Neural progenitor cell (in vitro differentiated cells): ENCODE measurements at places on chromosomes 12 and 14.

- peaks cover 3% of the 10 kb centered on the region for H3K36me3 ChIP-seq
- H3K4me1 ChIP-seq = peaks cover 29% of the 10 kb centered on the region
- peak; percentile 97 for DNase-seq
- H3K27ac ChIP-seq = peak overlapping the region; percentile 91
- peak overlapping the region; percentile 58 for H3K4me3 ChIP-seq
- no peaks in the 10 kb centered on the region for H3K27me3 ChIP-seq
These were observed 1.5 kb upstream of the EFS start for GRCh38 chr14:23366426-23366921.

DNA sequence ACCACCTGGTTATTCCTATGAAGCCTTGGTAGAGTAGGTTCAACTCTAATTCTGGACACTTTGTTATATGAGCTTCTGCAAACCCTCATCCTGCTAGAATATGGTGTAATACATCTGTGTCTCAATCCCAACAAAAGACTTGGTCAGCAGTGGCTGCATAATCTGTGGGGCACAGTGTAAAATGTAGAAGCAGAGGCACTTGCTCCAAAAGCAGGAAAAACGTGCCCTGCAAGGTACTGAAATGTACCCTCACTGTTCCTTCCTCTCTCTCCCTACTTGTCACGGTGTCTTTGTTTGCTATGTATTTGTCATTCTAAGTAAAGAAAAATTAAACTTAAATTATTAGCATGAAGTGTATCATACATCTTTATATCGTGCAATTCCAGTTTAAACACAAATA, 267.9 kb downstream of the BCL11B start:
- no peaks in the 10 kb centered on the region for H3K4me1 ChIP-seq
- H3K36me3 ChIP-seq = no peaks in the 10 kb centered on the region
- H3K27ac ChIP-seq = no peak overlapping the region
- no peaks in the 10 kb centered on the region for H3K27me3 ChIP-seq

GRCh38 chr14:55454264-55455002, 14.0 kb upstream of the TBPL2 start:
- peak overlapping the region; percentile 24 for H3K27ac ChIP-seq
- no peak overlapping the region for H3K4me3 ChIP-seq
- H3K36me3 ChIP-seq = no peaks in the 10 kb centered on the region
- H3K27me3 ChIP-seq = no peaks in the 10 kb centered on the region
- peaks cover 12% of the 10 kb centered on the region for H3K4me1 ChIP-seq
- DNase-seq = peak; percentile 16

DNA sequence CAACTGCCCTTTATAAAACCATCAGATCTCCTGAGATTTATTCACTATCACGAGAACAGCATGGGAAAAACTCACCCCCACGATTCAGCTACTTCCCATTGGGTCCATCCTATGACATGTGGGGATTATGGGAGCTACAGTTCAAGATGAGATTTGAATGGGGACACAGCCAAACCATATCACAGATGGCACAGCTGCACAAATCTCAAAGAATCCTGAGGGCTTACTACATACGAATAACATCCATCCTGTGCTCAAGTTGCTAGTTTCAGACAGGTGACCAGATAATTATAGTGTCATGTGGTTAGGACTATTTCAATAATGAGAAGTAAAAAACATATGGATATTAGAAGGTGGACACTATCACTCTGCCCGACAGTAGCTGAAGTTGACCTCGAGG, 211.2 kb downstream of the NUAK1 start:
- no peak overlapping the region for H3K4me3 ChIP-seq
- no peak for DNase-seq
- H3K36me3 ChIP-seq = no peaks in the 10 kb centered on the region
- no peak overlapping the region for H3K27ac ChIP-seq
- peaks cover 13% of the 10 kb centered on the region for H3K4me1 ChIP-seq
- H3K27me3 ChIP-seq = no peaks in the 10 kb centered on the region

- H3K27ac ChIP-seq = no peak overlapping the region
- DNase-seq = no peak
- H3K36me3 ChIP-seq = no peaks in the 10 kb centered on the region
- no peak overlapping the region for H3K4me3 ChIP-seq
- H3K4me1 ChIP-seq = no peaks in the 10 kb centered on the region
These were observed 139.4 kb downstream of the SLC15A4 start for GRCh38 chr12:128684352-128684751.

GRCh38 chr12:6735448-6736191, 11.8 kb downstream of the COPS7A start:
- H3K4me1 ChIP-seq = no peaks in the 10 kb centered on the region
- DNase-seq = peak; percentile 74
- H3K27ac ChIP-seq = no peak overlapping the region
- H3K27me3 ChIP-seq = no peaks in the 10 kb centered on the region

DNA sequence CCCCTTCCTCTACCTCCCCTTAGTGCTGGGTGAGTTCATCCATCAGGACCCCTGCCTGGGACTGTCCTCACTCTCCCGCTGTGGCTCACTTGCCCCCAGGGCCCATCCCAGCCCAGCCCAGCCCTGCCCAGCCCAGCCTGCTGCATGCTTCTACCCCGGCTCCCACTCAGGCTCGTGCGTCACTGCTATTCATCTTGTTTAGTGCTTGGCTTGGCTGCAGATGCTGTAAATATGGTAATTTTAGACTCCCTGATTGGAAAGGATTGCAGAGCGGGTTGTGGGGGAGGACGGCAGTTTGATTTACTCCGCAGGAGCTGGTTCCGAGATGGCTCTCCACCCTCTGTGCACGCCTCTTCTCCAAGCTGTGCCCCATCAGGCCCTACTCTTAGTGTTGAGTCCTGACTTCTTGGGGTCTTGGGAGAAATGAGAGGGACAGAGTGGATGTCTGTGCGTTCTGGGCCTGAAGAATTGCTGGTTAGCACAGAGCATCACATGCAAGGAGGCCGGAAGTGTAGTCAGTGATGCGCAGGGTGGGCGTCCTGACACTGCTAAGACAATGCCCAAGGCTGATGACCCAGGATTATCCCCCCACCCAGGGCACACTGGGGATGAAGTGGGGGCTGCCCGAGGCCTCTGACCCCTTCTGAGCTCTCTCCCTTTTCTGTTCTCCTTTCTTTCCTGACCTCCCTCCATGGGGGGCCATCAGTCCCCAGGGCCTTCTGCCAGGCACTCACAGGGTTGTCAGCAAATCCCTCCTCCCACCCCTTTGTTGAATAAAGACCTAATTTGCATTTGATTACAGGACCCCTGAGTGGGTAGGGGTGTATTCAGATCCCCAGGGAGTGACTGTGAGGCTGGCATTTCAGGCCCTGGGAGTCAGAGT, 244.4 kb downstream of the ZFP36L1 start:
- peak overlapping the region; percentile 49 for H3K27ac ChIP-seq
- no peak overlapping the region for H3K4me3 ChIP-seq
- no peaks in the 10 kb centered on the region for H3K27me3 ChIP-seq
- peaks cover 29% of the 10 kb centered on the region for H3K4me1 ChIP-seq

GRCh38 chr12:78490861-78491260, 373.7 kb upstream of the SYT1 start:
- no peaks in the 10 kb centered on the region for H3K36me3 ChIP-seq
- no peaks in the 10 kb centered on the region for H3K4me1 ChIP-seq
- H3K27me3 ChIP-seq = no peaks in the 10 kb centered on the region
- no peak for DNase-seq
- H3K4me3 ChIP-seq = no peak overlapping the region

DNA sequence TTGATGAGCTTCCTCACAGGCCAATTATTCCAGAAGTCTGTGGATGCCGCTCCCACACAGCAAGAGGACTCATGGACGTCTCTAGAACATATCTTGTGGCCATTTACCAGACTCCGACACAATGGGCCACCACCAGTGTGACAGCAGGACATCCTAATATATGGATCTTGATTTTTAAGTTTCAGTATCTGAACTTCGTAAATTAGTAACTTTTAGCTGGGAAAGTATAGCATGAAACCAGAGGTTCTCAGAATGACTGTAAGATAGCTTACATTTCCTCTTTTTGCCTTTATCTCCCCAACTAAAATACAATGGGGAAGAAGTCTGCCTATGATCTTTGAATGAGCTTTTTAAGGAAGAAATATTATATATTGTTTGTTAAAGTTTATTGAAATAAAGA, 87.0 kb downstream of the DNAI7 start:
- no peak for DNase-seq
- H3K4me3 ChIP-seq = no peak overlapping the region
- no peaks in the 10 kb centered on the region for H3K27me3 ChIP-seq
- H3K4me1 ChIP-seq = no peaks in the 10 kb centered on the region
- no peak overlapping the region for H3K27ac ChIP-seq

DNA sequence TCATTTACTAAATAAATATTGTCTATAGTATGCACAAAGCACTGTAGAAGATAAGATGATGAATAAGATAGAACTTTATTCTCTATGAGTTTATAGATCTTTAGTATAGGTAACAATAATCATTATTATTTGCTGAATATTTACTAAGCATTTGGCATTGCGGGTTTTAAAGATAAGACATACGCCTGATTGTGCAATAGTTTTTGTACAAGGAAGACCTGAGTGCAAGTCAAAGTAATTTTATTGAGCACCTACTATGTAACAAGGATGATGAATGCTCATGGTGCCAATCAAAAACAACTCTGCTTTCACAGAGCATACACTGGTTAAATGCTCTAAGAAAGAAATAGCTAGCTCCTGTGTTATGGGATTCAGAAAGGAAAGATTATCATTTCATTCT, 1461.7 kb upstream of the FLRT2 start:
- no peak overlapping the region for H3K27ac ChIP-seq
- H3K27me3 ChIP-seq = no peaks in the 10 kb centered on the region
- H3K4me1 ChIP-seq = no peaks in the 10 kb centered on the region
- H3K4me3 ChIP-seq = no peak overlapping the region
- DNase-seq = no peak

- H3K4me1 ChIP-seq = peaks cover 17% of the 10 kb centered on the region
- H3K27ac ChIP-seq = no peak overlapping the region
- no peak overlapping the region for H3K4me3 ChIP-seq
- DNase-seq = no peak
These were observed 31.5 kb downstream of the SPTB start for GRCh38 chr14:64848239-64848638.

DNA sequence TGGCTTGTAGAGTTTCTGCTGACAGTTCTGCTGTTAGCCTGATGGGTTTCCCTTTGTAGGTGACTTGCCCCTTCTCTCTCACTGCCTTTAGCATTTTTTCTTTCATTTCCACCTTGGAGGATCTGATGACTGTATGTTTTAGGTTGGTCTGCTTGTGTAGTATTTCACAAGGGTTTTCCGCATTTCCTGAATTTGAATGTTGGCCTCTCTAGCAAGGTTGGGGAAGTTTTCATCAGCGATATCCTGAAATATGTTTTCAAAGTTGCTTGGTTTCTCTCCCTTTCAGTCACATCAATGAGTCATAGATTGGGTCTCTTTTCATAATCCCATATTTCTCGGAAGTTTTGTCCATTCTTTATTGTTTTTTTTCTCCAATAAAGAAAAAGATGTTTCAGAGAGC, 11.4 kb downstream of the NOPCHAP1 start:
- no peaks in the 10 kb centered on the region for H3K27me3 ChIP-seq
- H3K27ac ChIP-seq = no peak overlapping the region
- H3K4me1 ChIP-seq = no peaks in the 10 kb centered on the region
- no peak overlapping the region for H3K4me3 ChIP-seq

DNA sequence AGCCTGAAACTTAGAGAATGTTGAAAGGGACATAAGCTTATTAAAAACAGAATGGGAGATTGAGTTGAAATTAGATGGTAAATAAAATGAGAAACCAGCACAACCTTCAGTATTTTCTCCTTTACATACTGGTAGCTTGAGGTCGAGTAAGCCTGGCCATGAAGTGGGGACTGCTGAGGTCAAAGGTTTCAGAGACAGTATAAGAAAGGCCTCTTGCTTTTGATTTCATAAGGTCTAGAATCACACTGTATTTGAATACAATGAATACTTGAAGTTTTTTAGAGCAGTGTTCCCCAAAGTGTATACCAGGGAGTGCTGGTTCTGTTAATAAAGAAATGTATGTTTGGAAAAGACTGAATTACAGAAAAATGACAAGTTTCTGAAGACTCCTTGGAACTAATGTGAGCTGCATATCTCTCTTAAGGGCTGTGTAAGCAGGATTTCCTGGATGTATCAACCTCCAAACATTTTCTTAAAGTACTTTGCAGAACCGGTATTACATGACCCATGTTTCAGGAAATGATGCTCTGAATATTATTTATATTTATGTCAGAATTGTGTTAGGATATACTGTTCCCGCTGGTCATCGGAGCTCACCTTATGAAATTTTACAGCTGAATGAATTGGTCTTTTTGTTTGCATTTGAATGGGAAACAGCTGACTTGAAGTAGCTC, 85.0 kb downstream of the AKAP6 start:
- H3K27ac ChIP-seq = no peak overlapping the region
- no peak overlapping the region for H3K4me3 ChIP-seq
- no peaks in the 10 kb centered on the region for H3K27me3 ChIP-seq
- H3K4me1 ChIP-seq = no peaks in the 10 kb centered on the region

GRCh38 chr12:12896260-12896659, 4.9 kb downstream of the GPRC5A start:
- no peak for DNase-seq
- H3K27ac ChIP-seq = no peak overlapping the region
- H3K27me3 ChIP-seq = peaks cover 31% of the 10 kb centered on the region
- no peak overlapping the region for H3K4me3 ChIP-seq
- H3K36me3 ChIP-seq = no peaks in the 10 kb centered on the region
- peaks cover 6% of the 10 kb centered on the region for H3K4me1 ChIP-seq

GRCh38 chr14:78417532-78417931, 247.4 kb downstream of the NRXN3 start:
- H3K27me3 ChIP-seq = no peaks in the 10 kb centered on the region
- H3K4me3 ChIP-seq = no peak overlapping the region
- no peaks in the 10 kb centered on the region for H3K36me3 ChIP-seq
- no peak overlapping the region for H3K27ac ChIP-seq

DNA sequence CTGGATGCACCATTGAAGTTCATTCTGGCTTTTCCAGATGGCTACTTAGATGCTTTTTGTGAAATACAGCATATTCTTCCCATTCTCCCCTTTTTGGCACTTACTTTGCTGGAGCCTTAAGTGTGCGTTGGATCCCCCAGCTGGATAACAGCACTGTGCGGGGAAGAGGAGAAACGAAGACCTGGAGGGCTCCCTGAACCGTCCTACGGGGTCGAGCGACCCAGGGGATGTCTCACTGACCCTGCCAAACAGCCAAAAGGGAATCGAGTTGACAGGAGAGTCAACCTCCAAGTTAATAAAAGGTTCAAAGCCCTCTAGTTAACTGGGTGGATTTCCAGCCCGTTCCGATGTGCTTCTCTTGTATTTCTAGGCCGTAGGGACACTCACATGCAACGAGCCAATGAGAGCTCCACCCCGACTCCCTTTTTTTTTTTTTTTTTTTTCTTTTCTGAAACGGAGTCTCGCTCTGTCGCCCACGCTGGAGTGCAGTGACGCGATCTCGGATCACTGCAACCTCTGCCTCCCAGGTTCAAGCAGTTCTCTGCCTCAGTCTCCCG, 1.0 kb upstream of the CAMKK2 start:
- no peaks in the 10 kb centered on the region for H3K27me3 ChIP-seq
- DNase-seq = peak; percentile 52
- H3K4me3 ChIP-seq = peak overlapping the region; percentile 93

- H3K4me3 ChIP-seq = peak overlapping the region; percentile 36
- H3K27me3 ChIP-seq = peaks cover 7% of the 10 kb centered on the region
- no peak overlapping the region for H3K27ac ChIP-seq
- DNase-seq = peak; percentile 89
- H3K4me1 ChIP-seq = peaks cover 4% of the 10 kb centered on the region
These were observed 216.2 kb downstream of the TTC8 start for GRCh38 chr14:89040460-89041256.

GRCh38 chr12:95918194-95918993, 24.0 kb downstream of the CCDC38 start:
- H3K27ac ChIP-seq = no peak overlapping the region
- peak; percentile 75 for DNase-seq
- no peaks in the 10 kb centered on the region for H3K4me1 ChIP-seq

- no peaks in the 10 kb centered on the region for H3K4me1 ChIP-seq
- no peak overlapping the region for H3K27ac ChIP-seq
- H3K27me3 ChIP-seq = no peaks in the 10 kb centered on the region
- no peak overlapping the region for H3K4me3 ChIP-seq
These were observed 44.5 kb downstream of the DYNC1H1 start for GRCh38 chr14:102008891-102009290.
